ENCODE measurements at places on chromosomes 6 and 20.

- DNase-seq: no peak
Measured at GRCh38 chr6:143363299-143363698, 87.2 kb downstream of the ADAT2 start.

DNA sequence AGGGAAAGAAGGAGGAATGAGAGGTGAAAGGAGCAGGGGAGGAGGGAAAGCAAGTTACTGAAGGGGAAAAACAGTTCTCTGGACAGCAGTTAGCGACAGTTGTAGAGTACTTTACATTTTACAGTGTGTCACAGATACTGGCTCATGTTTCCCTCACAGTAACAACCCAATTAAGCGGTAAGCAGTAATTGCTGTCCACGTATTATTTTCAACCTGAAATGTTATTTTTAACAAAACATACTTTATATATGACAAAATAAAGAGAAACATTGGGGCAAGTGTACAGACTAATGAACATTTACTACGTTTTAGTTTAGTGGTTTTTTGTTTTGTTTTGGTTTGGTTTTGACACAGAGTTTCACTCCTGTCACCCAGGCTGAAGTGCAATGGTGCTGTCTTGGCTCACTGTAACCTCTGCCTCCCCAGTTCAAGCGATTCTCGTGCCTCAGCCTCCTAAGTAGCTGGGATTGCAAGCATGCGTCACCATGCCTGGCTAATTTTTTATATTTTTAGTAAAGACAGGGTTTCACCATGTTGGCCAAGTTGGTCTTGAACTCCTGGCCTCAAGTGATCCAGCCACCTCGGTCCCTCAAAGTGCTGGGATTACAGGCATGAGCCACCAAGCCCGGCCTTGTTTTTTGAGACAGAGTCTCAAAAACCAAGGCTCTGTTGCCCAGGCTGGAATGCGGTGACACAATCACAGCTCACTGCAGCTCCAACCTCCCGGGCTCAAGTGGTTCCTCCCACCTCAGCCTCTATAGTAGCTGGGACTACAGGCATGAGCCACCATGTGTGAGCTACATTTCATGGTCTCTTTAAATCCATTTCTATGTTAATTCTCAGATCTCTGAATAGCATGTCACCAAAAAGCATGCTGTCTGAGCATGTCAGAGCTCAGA lies 22.6 kb upstream of the BTN3A2 start:
- no peak for DNase-seq

GRCh38 chr6:123967905-123968304 lies 164.2 kb downstream of the NKAIN2 start:
- DNase-seq: no peak

- DNase-seq: no peak
Measured at GRCh38 chr6:117380298-117380697, 45.4 kb downstream of the ROS1 start.

GRCh38 chr6:17156112-17156921 lies 54.5 kb downstream of the STMND1 start:
- DNase-seq: peak; percentile 84

- DNase-seq: no peak
Measured at GRCh38 chr20:33654680-33655161, 7.4 kb upstream of the C20orf144 start.

DNA sequence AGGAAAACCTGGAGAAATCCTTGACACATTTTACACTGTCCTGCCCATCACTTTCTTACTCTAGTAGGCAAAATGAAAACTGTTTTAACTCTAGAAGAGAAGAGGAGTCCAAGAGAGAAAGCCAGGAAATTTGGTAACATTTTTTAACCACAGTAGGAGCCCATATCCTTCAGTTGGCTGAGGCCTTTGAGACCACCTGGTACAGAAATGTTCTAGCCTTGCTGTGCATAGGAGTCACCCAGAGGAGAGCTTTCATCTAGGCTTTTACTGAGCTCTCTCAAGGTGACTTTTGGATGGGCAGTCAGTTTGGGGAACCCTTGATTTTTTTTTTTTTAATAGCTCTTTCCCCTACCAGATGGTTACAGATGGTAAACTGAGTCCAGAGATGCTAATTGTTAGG lies 25.0 kb downstream of the LRRN4 start:
- no peak for DNase-seq

DNA sequence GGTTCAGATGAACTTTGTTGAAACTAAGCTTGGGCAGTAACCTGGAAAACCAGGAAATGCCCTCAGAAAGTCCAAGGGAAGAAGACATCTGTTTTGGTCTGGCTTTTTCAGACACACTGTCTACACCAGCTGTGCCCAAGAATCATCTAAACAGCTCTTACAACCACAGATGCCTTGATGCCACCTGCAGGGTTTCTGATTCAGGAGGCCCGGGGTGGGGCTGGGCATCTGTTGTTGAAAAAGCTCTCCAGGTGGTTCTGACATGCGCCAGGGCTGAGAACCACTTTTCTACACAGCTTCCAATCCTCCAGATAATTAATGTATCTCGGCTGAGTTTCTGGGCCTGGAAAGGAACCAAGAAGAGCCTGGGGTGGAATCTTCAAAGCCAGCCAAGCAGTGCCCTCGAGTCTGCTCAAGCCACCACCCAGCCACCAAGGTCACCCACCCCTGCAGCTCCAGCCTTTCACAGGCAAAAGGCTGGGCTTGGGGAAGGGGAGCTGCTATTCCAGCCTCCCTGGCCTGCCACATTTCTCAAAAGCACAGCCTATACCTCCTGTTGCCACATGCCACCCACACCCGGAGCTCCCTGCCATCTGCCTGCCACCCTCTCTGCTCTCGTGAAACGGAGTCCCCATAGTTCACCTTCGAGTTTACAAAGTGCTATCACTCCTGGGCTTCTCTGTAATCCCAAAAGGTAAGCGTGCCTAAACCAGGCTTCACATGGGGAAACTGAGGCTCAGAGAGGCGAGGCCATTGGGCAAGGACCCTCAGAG lies 9.4 kb downstream of the MDGA1 start:
- DNase-seq: no peak

- DNase-seq: no peak
Measured at GRCh38 chr6:41644297-41644879, 6.1 kb downstream of the MDFI start.

GRCh38 chr20:35561268-35561667 lies 19.4 kb downstream of the ERGIC3 start:
- no peak for DNase-seq

DNA sequence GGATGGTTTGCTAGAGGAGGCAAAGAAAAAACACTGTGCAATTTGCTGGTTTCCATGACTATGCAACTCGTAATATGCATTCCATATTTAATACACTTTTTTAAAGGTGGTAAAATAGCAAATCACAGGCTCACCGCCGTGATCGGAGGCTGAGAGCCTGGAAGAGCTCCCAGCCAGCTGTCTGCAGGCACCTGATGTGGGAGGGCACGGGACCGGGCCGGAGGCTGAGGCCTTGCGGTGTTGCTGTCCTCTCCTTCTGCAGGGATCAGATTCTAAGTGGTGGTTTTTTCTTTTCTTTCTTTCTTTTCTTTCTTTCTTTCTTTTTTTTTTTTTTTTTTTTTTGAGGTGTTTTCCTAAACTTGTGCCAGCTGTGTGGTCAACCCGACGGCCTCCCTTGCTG lies 282.3 kb downstream of the CDH4 start:
- no peak for DNase-seq

DNA sequence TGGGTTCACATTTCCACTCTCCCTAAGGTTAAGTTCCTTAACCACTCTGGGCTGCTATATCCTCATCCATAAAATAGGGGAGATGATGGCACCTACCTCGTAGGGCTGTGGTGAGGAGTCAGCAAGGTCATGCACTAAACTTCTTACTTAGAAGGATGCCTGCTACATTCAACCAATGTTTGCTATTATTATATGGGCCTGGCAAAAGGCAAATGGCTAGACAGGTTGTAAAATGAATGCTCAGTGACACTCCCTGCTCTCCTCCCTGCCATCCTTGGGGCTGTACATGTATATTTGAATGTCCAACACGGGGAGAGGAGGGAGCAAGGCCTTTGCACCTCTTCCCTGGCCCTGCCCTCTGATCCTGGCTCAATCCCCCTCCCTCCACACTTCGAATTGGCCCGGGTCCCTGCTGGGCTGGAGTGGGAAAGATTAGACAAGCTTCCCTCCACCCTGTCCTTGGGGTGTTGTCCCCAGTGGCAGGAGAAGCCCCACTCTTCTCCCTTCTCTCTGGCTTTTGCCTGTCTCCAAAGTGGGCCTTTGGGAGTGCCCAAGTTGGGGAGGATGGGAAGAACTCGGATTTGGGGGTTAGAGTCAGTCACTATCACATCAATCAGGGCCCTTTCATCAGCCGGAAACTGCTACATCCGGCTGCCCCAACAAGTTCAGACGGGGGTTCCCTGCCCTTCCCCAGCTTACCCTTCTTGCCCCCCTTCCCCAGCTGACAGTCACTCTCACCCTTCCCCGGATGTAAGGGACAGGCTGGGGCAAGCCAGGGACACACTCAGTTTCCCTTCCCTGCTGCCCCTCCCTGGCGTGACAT lies 36.3 kb upstream of the VEGFA start:
- DNase-seq: no peak

DNA sequence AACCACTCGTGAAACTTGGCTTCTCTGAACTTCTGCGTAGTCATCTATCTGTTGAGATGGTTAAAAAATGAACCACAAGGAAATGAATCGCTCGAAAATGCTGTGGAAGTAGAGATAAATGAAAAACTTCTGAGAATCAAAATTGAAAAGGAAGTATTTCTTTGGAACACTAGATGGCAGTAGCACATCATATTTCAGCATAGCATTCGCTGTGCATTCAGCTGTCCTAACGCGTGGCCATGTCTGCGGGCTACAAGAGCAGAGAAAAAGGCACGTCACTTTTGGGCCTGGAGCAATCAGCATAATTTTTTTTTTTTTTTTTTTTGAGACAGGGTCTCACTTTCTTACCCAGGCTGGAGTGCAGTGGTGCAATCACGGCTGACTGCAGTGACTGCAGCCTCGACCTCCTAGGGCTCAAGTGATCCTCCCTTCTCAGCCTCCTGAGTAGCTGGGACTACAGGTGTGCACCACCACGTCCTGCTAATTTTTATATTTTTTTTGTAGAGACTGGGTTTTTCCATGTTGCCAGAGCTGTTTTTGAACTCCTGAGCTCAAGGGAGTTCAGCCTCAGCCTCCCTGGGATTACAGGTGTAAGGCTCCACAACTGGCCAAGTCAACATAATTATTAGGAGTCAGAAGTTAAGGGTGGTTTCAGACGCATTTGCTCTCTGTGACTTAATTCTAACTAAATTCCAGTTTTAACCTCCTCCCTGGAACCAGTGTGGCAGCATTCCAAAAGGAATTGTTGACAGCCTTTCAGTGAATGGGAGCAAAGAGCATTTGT lies 8.8 kb upstream of the PERP start:
- DNase-seq: peak; percentile 67

DNA sequence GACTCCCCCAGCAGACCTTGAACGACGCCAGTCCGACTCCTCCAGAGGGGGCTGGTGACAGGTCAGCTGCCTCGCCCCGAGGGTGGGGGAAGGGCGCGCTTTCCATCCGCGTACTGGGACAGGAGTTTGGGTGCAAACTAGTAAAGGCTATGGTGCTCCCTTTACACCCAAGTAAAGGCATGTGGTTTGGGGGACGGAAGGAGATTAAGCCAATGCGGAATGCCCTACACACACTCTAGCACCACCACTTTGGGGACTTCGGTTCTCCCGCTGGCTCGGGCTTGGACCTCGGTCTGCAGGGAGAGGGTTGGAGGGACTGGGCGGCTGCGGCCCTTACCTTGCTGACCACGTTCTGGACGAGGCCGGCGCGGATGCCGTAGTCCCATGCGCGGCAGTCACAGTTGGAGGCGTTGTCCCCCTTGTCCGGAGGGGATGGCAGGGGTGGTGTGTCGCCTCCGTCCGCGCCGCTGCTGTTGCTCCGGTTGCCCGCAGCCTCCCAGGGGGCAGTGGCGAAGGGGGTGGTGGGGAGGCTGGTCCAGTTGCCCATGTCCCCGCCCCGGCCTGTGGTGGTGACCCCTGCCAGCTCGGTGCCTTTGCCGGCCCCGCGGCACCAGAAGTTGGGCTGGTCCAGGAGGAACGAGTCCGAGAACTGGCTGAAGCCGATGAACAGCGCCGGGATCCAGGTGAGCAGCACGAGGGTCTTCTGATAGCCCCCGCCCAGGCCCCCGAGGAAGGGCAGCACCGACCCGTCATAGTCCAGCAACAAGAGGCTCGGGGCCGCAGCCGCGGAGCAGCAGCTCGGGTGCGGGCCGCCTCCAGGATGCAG lies 1.1 kb downstream of the SLC22A23 start:
- DNase-seq: peak; percentile 74

- no peak for DNase-seq
Measured at GRCh38 chr6:26295691-26296555, 69.1 kb upstream of the BTN3A2 start.

DNA sequence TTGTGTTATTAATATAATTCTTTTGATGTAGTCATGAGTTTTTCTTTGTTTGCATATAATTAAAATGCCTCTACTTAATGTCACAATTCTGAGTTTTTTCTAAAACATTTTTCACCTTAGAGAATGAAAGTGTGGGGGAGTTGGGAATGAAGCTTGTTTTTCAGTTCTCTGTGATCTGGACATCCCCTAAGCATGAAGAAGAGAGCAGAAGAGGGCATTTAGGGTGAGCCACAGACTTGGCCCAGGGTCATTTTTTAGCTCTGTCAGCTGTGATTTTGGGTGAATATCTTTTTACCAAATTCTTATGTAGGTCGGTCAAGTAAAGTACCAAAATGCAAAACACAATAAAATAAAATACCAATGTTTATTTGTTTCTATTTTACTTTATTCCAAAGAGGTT lies 3.9 kb downstream of the OTOR start:
- no peak for DNase-seq

DNA sequence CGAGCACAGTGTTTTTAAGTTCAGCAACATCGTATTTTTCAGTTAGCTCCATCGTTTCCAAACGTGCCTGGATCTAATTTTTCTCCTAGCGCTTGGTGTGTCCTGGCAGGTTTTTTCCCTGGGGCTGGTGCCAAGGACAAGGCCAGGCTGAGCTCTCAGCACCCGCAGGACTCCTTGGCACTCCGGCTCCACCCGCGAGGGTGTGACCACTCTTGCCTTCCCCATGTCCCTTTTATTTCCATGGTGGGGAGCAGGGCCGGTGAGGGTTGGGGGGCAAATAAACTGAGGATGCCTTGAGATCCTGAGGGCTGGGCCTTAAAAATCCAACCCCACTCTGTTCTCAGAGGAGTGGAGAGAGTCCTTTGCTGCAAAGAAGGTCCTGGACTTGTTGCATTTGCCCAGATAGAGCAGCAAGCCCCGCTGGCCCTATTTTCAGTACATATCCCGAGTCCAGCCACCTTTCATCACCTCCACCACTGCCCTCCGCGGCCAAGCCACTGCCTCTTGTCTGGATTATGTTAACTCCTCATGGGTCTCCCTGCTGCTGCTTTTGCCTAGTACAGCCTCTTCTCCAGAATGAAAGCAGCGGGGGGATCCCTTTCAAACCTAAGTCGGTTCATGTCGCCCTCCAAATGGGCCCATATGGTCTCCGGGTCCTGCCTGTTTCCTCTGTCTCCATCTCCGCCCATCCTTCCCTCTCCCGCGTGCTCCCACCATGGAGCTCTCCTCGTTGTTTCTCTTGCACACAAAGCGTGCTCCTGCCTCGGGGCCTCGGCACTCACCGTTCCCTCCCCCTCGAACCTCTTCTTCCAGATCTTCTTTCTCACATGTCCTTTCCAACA lies 4.5 kb upstream of the RAB44 start:
- DNase-seq: peak; percentile 88

DNA sequence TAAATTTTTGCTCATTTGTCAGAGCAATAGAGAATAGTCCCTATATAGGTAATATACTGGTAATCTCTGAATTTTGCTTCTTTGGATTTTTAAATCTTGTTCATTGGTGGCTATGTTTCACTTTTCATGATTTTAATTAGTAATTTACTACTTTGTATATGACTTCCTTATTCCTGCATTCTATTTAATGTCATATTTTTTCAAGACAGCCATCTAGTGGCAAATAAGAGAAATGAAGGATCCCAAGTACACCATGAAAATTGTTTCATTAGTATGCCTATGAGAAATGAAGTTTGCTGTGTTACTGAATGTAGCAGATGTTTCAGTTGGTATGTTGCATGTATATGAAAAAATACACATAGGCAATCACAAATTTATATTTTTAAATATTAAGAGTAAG lies 82.4 kb downstream of the ZNF292 start:
- no peak for DNase-seq
